Mesothelial cell of epicardium (in vitro differentiated cells): ENCODE measurements at places on chromosomes 2 and 18.

DNA sequence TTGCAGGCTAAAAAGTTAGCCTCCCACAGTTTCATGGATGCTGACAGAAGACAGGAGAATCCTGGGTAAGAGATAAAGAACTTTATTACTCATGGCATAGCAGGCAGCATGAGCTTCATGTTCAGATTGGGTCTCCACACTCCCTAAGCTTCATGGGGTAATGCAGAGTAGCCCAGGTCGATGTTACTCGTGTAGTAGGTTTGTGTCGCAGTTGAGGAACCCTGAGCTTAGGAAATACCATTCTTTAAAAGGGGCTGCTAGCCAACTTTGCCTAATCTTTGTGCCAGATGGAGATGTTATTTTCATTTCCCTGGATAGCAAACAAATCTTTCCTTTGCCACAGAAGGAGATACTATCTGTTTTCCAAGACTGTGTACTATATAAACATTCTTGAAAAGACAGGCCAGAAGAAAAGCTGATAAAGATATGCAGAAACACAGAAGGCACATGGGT, 117.6 kb downstream of the LTBP1 start:
- DNase-seq: no peak

DNA sequence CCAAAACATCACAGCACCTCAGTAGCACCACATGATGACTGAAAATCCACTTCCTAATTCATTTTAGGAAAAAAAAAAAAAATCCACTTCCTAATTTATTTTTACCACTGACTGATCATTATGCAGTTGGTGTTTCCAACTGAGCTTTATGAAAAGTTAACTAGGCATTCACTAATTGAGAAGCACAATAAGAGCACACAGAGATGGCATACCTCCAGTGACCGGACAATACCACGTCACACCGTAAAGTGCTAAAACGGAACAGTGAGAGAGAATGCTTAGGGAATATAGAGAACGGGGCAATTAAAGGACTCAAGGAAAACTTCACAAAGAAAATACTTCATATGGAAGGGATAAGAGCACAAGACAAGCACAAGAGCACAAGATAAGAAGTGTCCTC, 212.5 kb downstream of the NBAS start:
- no peak for DNase-seq

- DNase-seq: no peak
These were observed 16.2 kb upstream of the ZCCHC2 start for GRCh38 chr18:62506495-62507143.

GRCh38 chr2:33342705-33343104, 133.7 kb upstream of the RASGRP3 start:
- DNase-seq: no peak

GRCh38 chr18:62659698-62660097, 55.6 kb upstream of the PHLPP1 start:
- no peak for DNase-seq

DNA sequence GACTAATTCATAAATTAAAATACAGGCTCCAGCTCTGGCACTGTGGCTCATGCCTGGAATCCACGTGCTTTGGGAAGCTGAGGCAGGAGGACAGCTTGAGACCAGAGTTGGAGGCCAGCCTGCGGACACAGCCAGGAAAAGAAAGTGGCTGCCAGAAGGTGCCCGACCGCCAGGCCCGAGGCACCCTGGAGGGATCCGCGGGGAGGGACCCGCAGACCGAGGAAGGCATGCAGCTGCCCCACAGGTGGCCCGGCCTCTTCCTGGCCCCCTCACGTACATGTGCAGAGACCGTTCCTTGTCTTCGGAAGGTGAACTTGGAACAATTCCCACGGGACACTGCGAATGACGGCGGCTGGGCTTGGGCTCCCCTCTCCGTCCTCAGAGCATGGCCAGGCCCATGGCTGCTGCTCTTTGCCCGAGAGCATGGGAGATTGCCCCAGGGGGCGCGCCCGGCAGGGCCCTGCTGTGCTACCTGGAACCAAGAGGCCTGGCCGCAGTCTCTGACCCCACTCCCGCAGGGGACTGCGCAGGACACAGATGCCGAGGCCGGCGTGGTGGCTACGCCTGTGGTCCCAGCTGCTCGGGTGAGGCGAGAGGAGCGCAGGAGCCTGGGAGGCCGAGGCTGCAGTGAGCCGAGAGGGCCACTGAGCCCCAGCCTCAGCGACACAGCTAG, 55.6 kb upstream of the IMP4 start:
- no peak for DNase-seq

DNA sequence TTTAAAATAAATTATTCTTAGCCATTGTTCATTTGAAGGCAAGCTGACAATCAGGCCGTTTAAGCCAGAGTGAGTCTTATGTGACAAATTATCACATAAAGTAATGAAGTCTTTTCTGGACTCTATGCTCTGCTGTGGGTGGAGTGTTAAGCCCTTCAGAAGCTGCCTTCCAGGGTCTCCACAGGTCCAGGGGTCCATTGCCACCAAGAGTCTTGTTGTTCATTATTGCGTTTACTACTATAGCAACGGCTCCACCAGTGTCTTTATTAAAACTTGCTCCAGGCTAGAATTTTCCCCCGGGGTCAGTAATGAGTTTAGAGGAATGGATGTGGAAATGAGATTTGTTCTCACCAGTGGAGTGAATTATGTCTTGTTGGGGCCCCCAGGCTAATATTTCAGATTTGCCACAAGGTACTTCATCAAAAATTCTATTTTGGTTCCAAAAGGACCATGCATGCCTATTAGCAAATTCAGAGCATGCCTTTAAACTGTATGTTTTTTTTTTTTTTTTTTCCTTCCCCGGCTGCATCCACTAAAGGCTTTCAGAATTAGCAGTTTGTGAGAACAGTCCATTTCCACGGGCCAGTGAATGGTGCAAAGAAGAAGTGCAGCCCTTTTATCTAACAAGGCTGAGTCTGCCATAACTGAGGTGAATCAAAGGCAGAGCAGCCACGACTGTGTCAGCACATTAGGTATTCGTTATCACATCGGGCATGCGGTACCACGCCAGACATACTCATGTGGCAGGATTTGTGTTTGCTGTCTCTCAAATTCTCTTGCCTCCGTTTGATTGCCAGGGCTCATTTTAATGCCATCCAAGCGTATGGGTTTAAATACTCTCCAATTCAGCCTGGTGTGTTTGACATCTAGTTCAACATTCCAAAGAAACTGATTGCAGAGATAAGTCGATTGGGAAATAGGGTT, 26.2 kb upstream of the LRRTM1 start:
- no peak for DNase-seq

GRCh38 chr2:239054921-239055320, 207.0 kb downstream of the TWIST2 start:
- no peak for DNase-seq

DNA sequence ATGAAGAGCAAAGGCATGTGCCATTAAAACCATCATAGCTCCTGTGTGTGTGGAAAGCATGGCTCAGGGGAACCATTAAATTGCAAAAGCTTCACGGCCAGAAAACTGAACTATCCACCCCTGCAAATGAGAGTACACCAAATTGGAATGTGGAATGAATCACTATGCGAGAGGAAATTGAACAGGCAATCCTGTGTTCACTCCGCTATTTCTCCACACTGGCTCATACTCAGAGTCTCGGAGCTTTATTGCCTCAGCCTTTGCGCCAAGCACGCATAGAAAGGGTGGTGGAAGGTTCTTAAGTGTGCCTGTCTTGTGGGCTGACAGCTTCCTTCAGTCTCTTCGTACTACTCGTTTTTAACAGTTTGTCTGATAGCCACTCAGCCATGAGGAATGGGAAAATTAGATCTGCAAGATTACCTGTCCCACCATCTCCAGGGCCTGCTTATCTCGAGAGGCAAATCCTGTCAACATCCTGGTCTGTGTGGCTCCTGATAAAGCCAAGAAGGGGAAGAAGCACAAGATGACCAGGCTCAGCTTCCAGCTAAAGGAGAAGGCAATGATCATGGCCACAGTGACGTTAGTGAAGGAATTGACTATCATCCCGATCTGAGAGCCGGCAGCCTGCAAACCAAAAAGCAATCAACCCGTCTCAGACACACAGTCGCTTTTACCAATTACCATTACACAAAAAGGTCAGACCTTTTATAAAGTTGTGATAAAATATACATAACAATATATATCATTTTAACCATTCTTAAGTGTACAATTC, 34.9 kb downstream of the G6PC2 start:
- DNase-seq: no peak

DNA sequence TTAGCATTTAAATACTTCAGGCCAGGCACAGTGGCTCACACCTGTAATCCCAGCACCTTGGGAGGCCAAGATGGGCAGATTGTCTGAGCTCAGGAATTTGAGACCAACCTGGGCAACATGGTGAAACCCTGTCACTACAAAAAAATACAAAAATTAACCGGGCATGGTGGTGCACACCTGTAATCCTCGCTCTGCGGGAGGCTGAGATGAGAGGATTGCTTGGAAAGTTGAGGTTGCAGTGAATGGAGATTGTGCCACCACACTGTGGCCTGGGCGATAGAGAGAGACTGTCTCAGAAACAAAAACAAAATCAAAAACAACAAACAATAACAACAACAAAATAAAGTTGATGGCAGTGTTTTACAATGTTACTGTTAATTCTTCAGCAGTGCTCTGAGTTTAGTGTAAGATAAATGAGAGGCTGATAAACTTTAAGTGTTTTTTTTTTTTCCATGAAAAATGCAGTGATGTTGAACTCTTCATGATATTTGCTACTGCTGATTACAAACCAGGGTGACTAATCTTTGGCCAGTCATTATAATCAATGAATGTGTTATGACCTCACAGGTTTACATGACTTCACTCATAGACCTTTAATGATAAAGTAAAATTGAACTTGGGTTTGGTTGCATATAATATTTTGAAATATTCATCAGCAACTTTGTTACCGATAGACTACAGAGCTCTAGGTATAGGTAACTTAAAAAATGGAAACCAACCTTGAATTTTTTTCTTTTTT, 2.5 kb downstream of the ITGAV start:
- no peak for DNase-seq

DNA sequence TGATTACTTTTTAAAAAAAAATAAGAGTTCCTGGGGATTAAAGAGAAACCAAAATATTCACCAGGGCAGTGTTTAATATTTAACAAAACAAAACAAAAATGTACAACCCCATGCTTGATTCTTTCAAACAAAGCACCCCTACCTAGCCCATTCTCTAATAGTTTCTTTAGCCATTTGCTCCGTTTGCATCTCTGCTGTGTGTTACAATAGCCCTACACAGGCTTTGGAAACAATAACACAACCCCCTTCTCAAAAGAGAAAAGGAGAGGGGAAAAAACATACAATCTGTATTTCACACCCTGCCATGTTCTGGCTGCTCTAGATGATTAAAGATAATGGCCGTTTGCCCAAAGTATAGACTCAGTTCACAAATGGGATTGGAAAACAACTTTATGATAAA, 302.9 kb downstream of the CPS1 start:
- DNase-seq: no peak

GRCh38 chr18:12742453-12742852, 39.6 kb downstream of the PSMG2 start:
- no peak for DNase-seq

DNA sequence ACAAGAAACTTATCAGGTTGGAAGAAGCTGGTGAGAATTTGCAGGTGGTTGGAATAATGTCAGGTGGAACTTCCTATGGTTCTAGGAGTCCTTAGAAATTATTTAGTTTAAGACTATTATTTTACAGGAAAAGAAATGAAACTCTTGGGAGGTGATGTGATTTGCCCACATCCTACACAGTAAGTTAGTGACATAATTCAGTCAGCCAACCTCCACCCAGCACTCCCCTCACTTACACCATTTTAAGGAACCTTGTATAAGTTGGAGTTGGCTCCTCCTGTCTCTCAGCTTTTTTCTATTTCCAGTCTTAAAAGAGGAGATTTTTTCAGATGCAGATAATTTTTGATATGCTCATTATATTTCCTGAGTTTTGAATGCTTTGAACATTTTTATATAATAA, 86.4 kb downstream of the SKA1 start:
- DNase-seq: no peak

DNA sequence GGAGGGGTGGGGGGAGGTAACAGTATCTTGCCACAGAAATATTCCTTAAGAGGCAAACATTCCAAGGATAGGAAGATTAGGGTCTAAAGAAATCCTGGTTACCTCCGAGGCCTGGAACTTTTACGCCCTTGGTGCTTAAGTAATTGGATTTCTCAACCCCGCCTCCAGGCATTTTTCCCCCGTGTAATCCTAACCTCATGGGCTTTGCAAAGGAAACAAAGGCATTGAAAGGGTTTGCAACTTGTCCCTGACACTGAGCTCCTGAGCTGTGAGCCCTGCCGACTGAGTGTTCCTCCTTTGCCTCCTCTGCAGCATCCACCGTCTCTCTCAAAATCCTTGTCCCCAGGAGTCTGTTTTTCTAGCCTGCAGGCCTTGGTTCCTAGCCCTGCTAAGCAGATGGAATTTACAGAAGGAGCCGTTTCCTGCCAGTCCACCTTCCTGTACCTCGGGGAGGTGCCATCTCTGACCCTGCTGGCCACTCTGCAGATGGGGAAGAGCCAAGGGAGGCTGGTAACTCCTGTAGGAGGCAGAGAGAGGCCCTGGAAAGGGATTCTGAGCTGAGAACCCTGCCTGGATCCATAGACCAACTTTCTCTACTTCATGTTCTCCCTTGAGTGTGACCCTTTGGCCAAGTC, 24.2 kb downstream of the TET3 start:
- no peak for DNase-seq

DNA sequence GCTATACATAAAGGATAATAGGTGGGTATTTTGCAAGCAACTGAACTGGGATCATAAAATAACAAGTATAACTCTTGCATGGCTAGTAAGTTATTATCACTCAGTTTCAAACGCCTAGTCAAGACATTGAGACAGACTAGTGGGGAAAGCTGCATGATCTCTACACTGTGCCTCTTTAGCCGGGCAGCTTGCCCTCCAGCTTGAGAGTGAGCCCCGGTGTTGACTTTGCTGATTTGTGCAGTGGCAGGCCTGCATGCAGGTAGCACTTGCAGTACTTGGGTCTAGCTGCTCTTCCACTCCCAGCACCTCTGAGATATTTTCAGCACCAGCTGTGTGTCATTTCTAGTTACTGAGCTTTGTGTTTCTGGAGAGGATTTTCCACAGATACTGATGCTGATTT, 118.8 kb upstream of the DAPL1 start:
- DNase-seq: no peak

DNA sequence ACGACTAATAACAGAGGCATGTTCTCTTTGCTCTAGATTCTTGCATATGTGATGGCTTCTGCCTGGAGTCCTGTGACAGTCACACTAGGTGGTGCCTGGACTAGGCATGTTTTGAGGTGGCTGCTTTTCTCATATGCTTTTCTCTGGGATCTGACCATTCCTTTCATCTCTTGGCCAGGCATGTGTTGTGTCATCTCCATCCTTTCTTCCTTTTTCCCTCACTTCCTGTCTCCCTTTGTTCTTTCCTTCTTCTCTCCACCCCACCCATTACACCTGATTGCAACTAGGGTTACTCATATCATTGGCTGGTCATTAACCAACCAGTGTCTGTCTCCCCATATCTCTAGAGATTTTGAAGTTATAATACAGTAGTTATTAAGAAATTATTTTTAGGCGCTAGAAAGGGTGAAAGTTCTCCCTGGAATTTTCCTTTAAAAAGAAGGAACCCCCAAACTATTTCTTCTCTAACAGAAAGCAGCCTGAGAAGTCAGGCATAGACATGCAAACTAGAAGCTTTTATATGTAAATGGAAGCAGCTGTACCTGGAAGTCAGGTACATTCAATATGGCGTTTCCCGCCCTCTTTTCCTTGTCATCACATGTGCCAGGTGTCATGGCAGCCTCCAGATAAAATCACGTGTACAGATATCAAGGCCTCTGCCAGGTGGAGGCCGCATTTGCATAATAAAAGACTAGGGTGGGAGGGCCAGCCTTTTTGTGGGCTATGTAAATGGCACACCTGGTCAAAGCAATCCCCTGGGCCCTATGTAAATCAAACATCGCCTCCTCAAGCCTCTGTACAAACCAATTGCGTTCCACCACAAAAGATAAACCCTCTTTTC, 220.4 kb upstream of the MEX3C start:
- DNase-seq: no peak
